Right cardiac atrium (tissue), 5 donors: ENCODE measurements at places on chromosomes 11 and 22.
A peak's percentile ranks its signal among the peaks of the same experiment; 100 is the strongest.

GRCh38 chr22:43772831-43773230, 39.3 kb downstream of the EFCAB6 start:
- no peak for DNase-seq

DNA sequence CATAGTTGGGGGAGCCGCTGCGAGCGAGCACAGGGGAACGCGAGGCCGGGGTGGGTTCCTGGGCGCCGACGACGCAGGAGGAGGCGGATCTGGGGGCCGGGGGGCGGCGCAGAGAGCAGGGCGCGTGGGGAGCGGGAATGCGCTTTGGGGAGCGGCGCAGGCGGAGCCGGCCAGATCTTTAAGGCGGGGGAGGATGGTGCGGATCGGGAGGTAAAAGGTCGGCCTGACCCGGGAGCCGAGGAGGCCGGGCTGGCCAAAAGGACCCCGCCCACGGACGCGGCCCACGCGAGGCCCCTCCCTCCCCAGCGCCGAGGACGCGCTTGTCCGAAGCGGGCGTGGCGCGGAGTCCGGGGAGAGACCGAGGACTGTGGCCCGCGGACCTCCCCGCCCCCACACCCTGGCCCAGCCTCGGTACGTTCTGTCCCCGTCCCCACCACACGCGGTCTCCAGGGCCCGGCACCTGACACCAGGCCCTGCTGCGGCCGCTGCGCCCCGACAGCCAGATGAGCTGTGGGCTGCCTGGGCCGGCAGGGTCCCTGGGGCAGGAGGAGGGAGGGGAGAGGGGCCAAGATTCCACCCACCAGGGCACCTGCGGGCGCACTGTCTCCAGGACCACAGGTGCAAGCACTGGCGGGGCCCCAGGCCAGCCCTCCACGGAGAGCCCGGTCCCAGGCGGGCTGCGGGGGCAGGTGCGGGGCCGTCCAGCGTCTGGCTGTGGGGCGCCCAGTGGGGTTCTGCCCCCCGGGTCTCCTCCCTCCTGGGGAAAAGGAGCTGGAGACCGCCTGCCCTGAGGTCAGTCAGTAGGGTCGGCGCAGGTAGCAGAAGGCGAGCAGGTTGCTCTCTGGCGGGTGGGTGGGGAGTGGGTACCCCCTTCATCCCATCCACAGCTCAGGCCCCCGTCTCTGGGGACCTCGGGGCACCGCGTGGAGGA, 10.9 kb downstream of the PIM3 start:
- peak; percentile 92 for DNase-seq

DNA sequence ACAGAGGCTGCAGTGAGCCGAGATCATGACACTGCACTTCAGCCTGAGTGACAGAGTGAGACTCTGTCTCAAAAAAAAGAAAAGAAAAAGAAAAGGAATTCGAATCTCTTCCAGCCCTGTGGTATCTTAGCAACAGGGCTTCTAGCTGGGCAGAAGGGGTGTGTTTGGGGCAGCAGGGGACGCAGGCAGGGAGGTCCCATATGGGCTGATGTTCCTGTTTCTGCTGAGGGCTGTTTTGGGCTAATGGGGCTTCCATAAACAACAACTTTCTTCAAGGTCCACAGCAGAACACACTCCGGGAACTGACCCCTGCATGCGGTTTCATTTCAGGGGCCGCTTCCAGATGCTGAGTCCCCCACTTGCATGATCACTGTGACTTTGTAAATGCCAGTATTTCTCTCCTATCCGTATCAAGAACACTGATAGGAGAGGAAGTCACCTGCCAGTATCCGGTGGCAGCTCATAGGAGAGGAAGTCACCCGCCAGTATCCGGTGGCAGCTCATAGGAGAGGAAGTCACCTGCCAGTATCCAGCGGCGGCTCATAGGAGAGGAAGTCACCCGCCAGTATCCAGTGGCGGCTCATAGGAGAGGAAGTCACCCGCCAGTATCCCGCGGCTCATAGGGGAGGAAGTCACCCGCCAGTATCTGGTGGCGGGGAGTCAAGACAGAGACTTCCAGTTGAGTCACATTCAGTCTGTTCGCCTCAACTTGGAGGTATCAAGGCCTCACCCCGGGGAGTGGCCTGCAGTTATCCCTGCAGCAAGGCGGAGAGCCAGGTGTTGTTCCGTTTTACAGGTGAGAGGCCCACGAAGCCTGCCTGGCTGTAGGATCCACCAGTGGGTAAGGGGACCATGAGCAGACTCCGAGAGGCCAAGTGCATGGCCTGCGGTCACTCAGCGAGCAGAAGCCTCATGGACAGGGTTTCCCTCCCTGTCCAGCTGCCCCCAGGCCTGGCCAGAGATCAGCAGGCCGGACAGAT, 8.3 kb upstream of the FGF19 start:
- no peak for DNase-seq

DNA sequence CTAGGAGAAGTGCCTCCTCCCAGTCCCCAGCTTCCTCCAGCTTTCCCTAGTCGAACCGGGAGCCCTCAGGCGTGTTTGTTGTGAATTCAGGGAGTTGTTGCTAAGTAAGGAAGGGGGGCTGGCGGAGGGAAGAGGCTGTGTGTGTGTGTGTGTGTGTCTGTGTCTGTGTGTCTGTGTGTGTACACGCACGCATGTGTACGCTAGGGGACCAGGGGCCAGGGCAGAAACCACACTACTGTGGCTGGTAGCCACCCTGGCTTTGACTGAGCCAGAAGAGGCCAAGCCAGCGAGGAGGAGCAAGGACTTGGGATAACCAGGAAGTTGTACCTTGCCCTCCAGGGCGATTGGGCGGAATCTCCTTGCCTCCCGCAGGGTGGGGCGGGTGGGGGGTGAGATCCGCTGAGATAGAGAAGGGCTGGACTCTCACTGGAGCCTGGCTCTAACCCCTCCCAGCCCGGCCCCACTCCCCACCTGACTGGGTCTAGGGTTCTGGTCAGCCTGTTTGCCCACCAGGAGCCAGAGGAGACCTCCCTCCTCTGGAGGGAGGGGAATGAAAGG, 7.5 kb downstream of the BCL9L start:
- peak; percentile 91 for DNase-seq

DNA sequence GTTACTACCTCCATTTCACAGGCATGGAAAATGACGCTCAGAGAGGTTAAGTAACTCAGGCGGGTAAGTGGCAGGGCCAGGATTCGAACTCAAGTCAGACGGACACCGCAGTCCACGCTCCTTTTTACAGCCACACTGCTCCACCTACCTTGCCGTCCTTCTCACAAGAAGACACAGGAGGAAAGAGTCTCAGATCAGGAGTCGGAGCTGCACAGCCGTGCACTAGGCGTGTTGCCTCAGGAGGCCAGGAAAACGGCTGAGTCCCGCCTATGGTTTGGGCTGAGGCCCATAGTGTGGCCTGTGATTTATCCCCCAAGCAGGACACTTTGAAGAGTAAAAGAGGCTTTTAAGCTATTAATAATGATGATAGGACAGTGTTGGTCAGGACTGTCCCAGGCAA, 44.7 kb upstream of the CD5 start:
- DNase-seq: no peak

GRCh38 chr11:45605051-45605450, 60.4 kb downstream of the CHST1 start:
- no peak for DNase-seq

GRCh38 chr11:35550374-35551036, 25.1 kb upstream of the PAMR1 start:
- DNase-seq: no peak

- no peak for DNase-seq
Observed at GRCh38 chr11:93340223-93340622, 9.7 kb downstream of the DEUP1 start.

DNA sequence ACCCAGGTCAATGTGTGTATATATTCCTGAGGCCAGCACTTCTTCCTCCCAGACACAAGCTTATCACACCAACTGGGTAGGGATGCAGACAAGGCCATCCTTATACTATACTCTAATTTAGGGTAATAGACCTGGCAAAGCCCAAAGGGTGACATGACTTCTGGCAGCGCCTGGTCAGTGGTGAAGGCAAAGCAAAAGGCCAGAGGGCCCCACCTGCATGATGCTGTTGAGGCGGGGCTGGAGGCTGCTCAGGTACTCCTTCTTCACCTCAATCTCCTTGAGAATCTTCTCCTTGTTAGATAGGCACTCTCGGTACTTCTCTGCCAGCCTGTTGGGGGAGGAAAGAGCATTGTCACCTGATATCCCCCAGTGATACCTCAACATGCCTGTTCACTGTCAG, 17.1 kb downstream of the THOC5 start:
- DNase-seq: no peak

DNA sequence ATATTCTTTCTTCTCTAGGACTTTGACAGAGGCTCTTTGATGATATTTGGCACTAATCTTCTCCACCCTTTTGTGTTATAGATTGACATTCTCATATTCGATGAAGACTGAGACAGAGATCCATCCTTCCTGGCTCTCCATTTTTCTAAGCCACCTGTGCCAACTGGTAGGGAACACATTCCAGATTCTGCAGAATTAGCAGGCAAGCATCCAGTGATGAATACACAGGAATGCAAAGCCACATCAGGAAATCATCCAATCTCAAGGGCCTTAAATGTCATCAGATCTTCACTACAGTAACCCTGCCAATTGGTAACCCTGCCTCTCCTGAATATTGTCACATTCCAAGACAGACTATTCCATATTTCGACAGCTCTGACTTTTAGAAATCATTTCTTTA, 718.4 kb upstream of the API5 start:
- DNase-seq: no peak

GRCh38 chr22:36456464-36456845, 25.0 kb downstream of the TXN2 start:
- no peak for DNase-seq

DNA sequence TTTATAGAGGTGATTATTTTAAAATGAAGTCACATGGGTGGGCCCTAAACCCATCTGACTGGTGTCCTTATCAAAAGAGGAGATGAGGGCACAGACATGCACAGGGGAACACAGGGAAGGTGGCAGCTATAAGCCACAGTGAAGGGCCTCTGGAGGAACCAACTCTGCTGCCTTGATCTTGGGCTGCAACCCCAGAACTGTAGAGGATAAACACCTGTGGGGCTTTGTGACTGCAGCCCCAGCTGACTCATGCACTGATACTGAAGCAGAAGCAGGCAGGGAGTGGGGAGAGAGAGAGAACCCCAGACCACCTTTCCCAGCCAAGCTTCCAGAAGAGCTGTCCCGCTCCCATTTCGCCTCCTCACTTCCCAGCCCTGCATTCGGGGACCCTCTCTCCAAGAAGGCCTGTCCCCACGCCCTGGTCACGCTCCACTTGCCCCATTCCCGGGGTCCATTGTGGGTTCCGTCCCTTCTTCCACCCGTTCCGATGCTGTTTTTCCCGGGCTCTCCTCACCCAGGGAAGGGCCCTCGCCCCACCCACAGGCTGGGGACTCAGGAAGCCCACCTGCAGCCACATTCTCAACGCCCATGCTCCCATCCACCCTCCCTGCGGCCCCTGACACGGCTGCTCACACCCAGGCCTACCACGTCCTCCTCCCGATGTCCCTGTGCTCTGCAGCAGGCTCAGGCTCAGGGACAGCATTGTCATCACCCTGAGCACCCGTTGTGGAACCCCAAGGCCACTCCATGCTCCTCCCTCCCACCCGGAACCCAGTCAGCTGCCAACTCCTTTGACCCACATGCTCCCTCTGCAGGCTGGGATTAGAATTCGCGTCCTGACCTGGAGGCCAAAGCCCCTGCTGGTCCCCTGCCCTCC, 90.8 kb upstream of the SHANK2 start:
- no peak for DNase-seq

- DNase-seq: no peak
Observed at GRCh38 chr11:64717268-64717578, 5.8 kb downstream of the NRXN2 start.

DNA sequence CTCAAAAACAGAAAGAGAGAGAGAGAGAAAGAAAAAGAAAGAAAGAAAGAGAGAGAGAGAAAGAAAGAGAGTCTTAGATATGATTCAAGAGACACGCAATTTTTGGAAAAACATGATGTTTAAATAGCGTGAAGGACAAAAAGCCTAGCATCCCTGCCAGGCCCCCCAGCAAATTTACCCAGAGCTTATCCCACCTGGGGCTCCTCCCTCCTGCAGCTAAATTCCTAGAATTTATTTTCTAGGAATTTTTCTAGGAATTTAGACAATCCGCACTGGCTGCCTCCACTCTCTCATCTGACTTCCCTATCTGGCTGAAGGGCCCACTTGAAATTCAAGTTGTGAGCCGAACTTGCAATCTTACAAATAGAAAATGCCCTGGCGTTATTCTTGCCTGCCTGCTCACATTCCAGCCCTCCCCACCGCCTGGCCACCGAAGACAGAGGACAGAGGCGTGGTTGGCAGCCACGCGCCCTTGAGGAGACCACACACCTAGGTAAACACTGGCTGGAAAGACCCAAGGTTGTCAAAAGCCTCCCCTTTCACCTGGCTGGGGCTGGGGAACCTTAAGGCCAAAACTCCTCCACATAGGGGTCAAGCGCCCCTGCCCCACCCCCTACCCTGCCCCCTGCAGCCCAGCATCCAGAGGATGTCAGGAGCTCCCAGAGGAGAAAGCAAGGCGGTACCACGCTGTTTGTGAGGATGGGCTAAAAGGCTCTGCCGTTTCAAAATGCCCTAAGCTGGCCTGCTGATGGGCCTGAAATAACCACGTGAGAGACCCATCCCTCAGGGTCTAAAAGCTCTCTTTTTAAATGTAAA, 42.2 kb downstream of the AHNAK start:
- no peak for DNase-seq

DNA sequence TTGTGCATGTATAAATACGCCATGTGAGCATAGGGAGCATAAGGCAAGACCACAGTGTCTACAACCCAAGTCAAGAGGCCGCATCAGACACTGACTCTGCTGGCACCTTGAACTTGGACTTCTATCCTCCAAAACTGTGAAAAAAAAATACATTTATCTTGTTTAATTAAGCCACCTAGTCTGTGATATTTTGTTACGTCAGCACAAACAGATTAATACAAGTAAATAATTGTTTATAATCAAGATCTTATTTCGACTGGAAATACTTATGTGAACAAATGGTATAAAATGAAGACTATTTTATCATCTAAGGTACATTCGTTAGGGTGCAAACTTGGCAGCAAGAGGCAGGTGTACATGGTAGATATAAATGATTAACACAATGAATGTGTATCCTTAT, 599.3 kb upstream of the LRRC4C start:
- no peak for DNase-seq

- DNase-seq: peak; percentile 28
Observed at GRCh38 chr22:42799061-42799460, 58.0 kb downstream of the ARFGAP3 start.

GRCh38 chr22:19942157-19943081, 801 bp upstream of the TXNRD2 start:
- no peak for DNase-seq
